ENCODE measurements at places on chromosomes 11 and 22.

- no peak for DNase-seq
These were observed 10.3 kb downstream of the APOL4 start for GRCh38 chr22:36191106-36191836.

GRCh38 chr11:122337704-122338103 is 221.7 kb upstream of the BLID start:
- DNase-seq, result no peak

GRCh38 chr11:109772892-109773291 is 320.3 kb upstream of the ZC3H12C start:
- DNase-seq, result peak; percentile 18

GRCh38 chr11:34134765-34135164 is 29.3 kb downstream of the NAT10 start:
- DNase-seq, result no peak

GRCh38 chr11:134845474-134846327 is 433.7 kb upstream of the B3GAT1 start:
- DNase-seq, result no peak

DNA sequence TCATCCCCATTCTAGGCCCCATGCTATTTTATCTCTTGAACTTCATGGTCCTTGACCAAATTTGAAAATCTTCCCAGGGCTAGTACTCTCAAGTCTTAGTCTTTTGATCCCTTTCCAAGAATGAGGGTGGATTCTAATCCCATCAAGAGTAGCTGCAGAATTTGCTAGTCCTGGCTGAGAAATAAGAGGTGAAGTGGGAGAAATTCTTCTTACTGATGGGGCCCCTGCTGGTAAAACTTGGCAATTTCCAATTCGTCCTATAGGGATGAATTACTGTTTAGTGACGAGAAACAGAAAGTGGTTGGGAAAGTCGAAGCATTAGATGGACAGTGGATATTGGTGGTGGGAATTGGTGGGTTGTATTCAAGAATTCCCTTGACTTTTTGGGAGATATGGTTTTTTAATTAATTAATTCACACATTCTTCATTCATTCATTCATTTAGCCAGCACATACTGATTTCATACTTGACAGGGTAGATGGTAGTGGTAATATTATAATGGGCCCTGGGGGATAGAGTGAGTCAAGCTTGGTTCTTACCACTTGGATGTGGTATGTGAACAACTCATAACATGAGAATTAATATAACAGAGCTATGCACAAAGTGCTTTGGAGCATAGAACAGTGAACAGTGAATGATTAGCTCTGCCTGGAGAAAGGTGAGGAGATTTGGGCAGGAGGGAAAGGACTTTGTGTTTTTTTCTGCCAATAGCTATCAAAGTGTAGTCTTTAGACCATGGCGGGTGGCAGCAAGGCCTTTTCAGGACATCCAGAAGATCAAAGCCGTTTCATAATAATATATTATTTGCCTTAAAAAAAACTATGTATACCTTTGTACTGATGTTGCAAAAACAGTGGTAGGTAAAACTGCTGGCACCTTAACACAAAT is 103.8 kb downstream of the STIM1 start:
- no peak for DNase-seq

- no peak for DNase-seq
These were observed 594 bp upstream of the POU2AF1 start for GRCh38 chr11:111379602-111380136.

DNA sequence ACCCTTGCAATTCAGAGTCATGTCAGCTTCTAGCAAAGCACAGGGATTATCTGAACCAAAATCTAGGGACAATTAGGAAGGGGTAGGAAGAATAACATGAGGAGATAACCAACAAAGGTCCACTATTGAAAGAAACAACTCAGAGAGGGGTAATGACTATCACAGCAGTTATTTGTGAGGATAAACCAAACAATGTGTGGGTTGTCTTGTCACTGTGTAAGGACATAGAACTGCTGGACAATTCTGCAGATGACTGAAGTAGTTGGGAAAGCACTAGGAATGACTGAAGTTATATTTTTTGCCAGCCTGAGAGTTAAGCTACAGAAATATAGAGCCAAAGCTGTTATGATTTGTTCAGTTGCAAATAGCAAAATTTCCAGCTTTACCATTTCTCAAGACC is 858.4 kb upstream of the CCDC90B start:
- DNase-seq, result no peak

- no peak for DNase-seq
These were observed 861.4 kb downstream of the NTM start for GRCh38 chr11:132231656-132232347.

DNA sequence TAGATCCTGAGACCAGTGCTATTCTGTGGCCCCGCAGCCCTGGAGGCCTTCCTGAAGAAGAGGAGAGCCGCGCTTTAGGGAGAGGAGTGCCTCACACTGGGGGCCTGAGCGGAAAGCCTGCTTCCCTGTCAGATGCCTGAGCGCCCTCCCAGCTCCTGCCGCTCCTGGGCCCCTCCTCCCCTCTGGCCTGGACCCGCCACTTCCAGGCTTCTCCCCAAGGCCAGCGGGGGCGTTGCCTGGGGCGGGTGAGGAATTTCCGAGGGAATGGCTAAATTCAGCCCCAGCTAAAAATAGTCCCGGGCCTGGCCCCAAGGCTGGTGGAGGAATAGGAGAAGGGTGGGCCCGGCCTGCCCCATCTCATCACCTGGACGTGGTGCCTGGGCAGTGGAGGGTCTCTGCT is 15.4 kb downstream of the ARHGEF17 start:
- DNase-seq, result peak; percentile 50

GRCh38 chr11:12090061-12090591 is 20.3 kb upstream of the MICAL2 start:
- DNase-seq, result no peak

GRCh38 chr11:11579012-11579988 is 42.5 kb downstream of the GALNT18 start:
- DNase-seq, result no peak

DNA sequence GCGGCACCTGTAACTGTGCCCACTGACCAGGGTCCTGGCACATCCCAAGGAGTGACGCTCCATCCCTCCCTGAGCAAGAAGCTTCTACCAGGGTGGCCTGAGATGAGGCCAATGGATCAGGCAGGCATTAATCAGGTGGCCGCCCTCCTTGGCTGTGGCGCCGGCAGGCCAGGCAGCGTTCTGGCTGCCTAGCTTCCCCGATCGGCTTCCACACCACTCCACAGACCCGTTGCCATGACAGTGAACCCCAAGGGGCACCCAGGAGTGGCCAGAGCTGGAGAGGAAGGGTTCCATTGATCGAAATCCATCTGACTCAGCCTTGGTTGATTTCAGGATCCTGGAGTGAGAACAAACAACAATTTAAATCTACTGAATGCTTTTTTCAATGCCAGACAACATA is 20.5 kb downstream of the LRRC55 start:
- peak; percentile 79 for DNase-seq

- DNase-seq, result no peak
These were observed 853.0 kb downstream of the BRD1 start for GRCh38 chr22:48974443-48975315.

All from glutamatergic neuron (in vitro differentiated cells).